ENCODE measurements at places on chromosomes 6 and 20. TPM values are rescaled to one million over a fixed set of nuclear protein-coding genes. Genes with fewer than 3 reads are reported as not detected.
A peak's percentile ranks its signal among the peaks of the same experiment; 100 is the strongest.

- no peak for DNase-seq
Measured at GRCh38 chr6:51004380-51004779, 185.7 kb downstream of the TFAP2B start.

- DNase-seq = no peak
Measured at GRCh38 chr20:47493175-47493962, 8.3 kb upstream of the NCOA3 start.

DNA sequence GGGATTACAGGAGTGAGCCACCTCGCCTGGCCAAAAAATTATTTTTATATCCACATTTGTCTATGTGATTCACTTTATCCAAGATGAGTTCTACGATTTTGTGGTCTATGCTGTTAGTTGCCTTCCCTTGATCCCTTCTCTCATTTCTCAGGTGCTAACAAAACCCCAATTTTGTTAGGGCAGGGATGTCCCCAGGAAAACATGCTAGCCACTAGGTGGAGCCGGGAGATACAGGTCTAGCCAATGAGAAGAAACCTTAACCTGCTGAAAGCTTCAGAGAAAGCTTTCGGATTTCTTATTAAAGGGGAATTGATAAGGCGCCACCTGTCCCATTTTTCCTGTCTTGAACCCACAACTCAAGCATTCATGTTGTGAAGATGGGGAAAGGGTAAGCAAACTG is 167.4 kb upstream of the OLIG3 start:
- DNase-seq = no peak

- DNase-seq = no peak
Measured at GRCh38 chr6:37600312-37600916, 97.3 kb downstream of the MDGA1 start.

Gene POU5F1
- 5.2 TPM for polyA plus RNA-seq

GRCh38 chr6:148800536-148800935 is 53.7 kb downstream of the UST start:
- no peak for DNase-seq

DNA sequence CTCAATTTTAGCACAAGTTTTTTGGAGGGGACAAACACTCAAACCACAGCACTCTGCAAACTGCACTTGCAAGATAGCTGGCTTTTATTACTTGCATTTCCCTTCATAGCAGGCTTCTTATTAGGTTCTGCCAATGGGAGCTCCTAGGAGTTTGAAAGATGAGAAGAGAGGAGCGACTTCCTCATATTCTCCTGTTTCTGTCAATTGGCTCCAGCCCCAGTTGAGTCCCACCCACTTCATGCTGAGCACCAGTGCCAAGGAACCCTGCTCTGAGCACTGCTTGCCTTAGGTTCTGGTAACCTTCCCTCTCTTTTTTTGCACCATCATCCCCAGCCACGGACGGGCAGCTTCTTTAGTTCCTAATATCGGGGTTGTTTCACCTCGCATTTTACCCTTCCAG is 67.9 kb downstream of the PSMB1 start:
- no peak for DNase-seq

DNA sequence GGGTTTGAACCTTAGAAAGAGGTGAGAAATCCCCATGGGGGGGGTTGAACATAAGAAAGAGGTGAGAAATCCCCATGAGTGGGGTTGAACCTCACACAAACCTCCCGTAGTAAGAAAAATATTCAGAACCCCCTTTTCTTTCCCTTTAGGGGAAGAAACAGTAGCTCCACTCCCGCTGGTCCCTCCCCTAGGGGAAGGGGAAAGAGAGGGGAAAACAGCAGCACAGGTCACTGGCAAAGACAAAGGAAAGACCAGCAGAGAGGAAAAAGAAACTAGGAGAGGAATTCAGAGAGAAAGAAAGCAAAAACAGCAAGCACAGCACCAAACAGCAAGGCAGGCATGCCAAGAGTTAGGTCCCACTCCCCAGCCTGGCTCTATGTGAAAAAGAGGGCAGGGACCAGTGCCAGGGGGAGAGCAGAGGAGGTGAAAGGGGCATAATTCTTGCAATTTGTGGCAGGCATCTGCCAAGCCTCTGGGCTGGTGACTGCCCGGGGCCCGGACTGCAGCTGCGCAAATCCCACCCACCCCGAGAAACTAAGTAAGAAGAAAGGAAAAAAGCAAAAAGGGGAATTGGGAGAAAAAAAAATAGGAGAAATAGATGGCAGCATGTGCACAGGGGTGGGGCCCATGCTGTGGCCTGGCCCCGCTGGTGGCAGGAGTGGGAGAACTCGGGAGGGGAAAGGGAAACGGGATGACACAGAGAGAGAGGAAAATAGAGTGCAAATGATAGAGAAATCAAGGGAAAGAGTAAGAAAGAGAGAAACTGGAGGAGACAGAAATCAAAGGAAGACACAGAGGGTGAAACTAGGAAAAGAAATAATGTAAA is 15.1 kb upstream of the GOPC start:
- no peak for DNase-seq

GRCh38 chr20:21151791-21152190 is 25.9 kb downstream of the KIZ start:
- no peak for DNase-seq

- DNase-seq = no peak
Measured at GRCh38 chr6:79778816-79779215, 147.7 kb downstream of the SH3BGRL2 start.

Gene OR2H1
- polyA plus RNA-seq = 0.05 TPM

GRCh38 chr20:23835716-23836115 is 9.2 kb upstream of the CST2 start:
- DNase-seq = peak; percentile 22

GRCh38 chr6:169173532-169174268 is 79.9 kb downstream of the THBS2 start:
- DNase-seq = no peak

- DNase-seq = peak; percentile 78
Measured at GRCh38 chr20:2005831-2006426, 12.1 kb upstream of the PDYN start.

Gene SLC17A3
- polyA plus RNA-seq = 0.09 TPM

- no peak for DNase-seq
Measured at GRCh38 chr20:23243791-23244155, 106.8 kb upstream of the NXT1 start.

DNA sequence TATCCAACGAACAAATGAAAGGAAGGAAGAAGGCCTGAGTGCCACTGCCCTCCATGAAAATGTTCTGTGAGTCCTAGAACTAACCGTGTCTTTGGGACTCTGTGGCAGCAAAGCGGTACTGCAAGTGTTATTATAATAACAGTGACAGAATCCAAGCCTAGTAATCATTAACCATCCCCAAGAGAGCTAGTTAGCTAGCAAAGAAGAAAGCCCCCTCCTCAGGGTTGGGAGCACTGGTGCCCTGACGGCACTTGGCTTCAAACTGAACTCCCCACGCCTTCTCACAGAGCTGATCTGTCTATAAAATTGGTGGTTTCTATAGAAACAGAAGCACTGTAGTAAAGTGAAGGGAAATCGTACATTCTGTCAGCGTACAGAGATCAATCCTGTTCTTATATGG is 239.8 kb downstream of the PTPRT start:
- no peak for DNase-seq

Measured in thymus (tissue), 14 donors.